ENCODE measurements at places on chromosomes 7 and 10.

DNA sequence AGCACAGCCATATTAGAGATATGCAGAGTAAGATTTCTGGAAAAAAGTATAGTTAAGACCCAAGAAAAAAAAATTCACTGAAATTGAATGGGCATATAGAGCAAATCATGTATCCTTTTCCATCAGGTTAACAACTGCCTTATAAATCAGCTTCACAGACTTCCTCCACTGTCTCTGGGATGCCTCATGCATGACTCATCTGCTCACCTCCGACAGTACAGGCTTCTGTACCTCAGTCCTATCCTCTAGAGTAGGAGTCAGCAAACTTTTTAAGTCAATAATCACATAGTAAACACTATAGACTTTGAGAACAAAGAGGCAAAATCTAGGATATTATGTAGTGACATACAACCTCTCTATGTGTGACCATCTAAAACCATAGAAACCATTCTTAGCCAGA is 211.6 kb upstream of the SP8 start:
- DNase-seq = no peak

- DNase-seq = no peak
Observed at GRCh38 chr10:86306628-86307278, 59.8 kb downstream of the GRID1 start.

GRCh38 chr7:96414931-96415292 is 93.0 kb upstream of the SLC25A13 start:
- no peak for DNase-seq

DNA sequence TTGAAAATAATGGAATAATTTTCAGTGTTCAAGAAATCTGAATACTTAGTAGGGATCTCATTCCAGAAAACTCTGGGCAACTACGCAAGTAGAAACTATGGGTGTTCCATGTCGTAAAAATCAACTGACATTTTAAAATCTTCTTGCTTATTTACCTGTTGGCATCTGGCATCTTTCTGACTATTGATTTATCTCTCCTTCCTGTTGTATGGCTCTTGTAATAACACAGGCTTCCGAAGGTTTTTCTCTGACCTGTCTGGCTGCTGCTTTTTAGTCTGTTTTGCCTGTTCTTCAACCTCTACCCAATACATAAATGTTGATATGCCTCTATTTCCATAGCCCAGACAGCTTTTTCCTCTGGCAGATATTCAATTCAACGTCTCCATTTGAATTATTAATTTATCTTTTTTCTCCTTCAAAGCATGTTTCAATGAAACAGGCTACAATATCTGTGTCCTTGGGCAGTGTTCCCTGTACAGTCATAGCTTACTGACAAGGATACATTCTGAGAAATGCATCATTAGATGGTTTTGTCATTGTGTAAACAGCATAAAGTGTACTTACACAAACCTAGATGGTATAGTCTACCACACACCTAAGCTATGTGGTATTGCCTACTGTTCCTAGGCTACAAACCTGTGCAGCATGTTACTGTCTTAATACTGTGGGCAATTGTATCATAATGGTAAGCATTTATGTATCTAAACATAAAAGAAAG is 105.9 kb upstream of the ETV1 start:
- no peak for DNase-seq

GRCh38 chr7:94741179-94741578 is 85.2 kb upstream of the SGCE start:
- no peak for DNase-seq

- no peak for DNase-seq
Observed at GRCh38 chr7:45328403-45328981, 170.9 kb downstream of the RAMP3 start.

- no peak for DNase-seq
Observed at GRCh38 chr7:64656489-64656888, 9.4 kb upstream of the ZNF107 start.

DNA sequence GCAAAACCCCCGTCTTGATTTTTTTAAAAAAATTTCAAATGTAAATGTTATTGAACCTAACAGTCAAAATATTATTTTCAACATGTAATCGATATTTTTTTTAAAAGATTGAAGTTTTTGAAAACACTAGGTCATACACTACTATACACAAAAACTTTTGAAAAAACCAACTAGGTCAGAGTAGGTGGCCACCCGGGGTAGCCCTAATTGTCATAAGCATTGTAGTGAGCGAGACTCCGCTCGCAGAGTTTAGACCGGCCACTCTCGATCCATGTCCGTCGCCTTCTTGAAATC is 417 bp downstream of the RFC2 start:
- DNase-seq = no peak

- no peak for DNase-seq
Observed at GRCh38 chr7:113338071-113338696, 219.8 kb upstream of the SMIM30 start.

- DNase-seq = no peak
Observed at GRCh38 chr10:111123883-111124282, 47.1 kb downstream of the ADRA2A start.

GRCh38 chr10:6014241-6014761 is 37.0 kb upstream of the IL15RA start:
- DNase-seq = peak; percentile 68

DNA sequence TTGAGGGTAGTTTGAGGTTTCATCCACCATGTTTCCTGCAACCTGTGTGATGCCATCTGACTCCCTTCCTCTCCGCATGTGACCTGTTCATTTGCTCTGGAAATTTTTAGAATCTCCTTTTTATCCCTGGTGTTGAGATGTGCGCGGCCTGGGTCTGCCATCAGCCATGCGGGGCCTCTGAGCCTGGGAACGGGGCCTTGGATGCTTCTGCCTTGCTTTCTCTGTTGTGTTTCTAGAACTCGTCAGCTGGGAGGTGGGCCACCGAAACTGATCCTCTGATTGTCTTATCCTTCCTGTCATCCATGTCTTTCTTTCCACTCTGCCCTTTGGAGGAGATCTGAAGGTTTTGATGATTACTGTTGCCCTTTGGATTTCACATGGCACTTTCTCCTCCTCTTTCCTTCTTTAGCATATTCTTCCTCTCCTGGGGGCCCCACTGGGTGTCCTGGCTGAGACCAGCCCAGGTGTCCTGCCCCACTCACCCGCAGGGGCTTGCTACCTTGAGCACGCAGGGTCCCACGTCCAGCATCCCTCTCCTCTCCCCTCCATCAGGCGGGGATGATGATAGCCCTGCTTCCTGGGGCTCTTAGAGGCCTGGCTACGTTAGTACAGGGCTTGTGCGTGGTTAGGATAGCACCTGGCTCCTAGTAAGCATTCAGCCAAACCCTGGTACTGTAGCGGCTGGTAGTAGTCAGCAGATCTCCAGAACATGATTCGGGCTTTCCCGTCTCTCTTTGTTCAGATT is 29.9 kb downstream of the PPP2R2D start:
- DNase-seq = no peak

DNA sequence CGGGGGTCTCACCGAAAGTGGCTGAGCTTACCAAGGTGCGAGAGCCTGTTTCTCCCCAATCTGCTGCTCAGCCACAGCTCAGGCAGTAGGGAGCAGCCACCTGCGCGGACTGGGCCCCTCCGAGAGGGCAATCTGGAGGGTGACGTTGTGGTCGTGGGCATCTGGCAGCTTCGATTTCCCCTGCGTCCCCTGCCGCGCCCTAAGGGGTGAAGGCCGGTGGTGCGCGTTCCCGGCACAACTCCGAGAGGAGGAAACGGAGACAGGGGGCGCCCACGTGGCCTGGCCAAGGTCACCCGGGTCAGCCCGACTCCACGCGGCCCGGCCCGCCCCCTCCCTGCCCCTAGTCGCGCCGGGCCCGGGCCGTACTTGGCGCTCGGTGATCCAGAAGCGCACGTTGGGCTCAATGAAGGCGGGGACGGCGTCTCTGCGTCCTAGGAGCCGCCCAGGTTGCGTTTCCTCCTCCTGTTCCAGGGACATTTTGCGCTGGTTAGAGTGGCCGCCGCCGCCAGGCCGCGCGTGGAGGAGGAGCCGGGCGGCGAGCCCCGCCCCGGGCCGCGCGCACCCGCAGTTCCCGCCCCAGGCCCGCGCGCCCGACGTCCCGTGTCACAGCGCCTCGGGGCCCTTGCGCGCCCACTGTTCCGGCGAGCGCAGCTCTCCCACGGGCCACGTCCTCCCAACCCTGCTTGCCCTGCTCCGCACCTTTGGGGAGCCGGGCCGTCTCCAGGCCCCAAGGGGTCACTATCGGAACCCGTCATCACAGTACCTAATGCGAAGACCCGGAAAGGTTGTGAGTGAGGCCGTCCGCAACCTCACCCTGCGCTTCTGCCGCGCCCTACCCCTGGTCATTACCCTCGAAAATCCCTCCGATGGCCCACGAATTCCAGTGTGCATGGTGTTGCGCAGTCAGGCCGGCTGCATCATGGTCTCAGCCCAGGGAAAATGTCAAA is at the start of gene SFXN4:
SFXN4 (minus strand) TSS at position 544 of the 947 bp plus-strand sequence; CDS start at position 477, 67 bp downstream.
- DNase-seq = peak; percentile 65

- peak; percentile 51 for DNase-seq
Observed at GRCh38 chr10:22321156-22321923, 441 bp downstream of the BMI1 start.

DNA sequence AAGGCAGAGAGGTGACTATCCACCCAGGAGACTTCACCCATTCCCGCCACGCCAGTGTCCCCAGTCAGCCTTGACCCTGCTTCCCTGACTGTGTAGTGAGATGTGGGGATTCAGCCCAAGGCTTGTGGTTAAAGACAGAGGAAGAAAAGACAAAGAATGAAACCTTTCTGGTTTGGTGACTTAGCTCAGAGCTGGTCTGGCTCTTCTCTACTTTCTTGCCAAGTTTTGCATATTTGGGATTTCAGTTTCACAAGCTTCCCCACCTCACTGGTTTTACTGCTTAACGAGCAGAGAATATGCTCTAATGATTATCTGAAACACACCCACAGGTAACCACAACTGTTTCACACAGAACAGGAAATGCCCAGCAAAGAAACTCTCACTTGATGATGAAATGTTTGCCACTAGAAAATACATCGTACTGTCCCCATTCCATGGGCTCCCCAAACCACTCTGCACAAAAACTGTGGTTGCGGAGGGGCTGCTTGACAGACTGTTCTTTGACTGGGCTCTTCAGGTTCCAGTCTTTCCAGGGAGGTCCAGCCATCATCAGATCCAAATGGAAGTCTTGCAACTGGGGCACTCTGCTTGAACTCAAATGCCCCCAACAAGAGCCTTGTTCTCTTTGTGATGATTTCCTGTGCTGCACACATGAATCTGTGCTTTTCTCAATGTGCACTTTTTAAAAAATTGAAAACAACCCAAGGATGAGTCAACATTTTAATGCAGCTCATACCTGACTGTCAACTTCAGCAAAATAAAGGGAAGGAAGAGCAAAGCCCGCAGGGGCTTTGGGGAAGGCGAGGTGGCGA is 95.5 kb downstream of the CTBP2 start:
- DNase-seq = no peak

DNA sequence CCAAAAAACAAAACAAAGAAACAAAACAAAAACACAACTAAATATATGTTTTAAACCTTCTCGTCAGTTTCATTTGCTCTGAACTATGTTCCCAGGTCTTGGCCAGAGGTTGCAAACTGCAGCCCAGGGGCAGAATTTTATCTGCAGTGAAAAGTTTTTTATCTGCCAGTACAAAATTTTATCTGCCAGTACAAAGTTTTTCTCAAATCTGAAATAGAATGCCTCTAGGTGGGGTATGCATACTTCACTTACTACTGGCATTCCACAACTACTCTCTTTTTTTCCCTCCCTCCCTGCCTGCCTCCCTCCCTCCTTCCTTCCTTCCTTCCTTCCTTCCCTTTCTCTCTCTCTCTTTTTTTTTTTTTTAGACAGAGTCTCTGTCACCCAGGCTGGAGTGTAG is 9.4 kb upstream of the CLDN3 start:
- no peak for DNase-seq

- no peak for DNase-seq
Observed at GRCh38 chr10:77675347-77675746, 37.7 kb upstream of the KCNMA1 start.

- DNase-seq = no peak
Observed at GRCh38 chr10:30639946-30640786, 10.6 kb upstream of the LYZL2 start.

DNA sequence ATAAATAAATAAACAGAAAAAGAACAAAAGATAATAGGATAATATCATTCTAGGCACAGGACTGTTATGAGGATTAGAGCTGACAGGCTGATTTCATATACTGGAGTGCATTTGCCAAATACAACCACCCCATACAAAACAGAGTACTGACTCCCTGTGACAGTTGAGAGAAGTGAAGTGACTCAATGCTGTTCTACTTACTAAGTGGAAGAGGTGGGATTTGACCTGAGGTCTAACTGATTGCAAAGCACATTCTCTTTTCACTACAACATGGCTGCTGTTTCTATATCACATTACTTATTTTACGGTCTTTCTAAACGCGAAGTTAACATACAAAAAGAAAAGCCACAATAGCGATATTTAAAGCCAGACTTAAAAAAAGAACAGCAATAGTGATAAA is 51.4 kb downstream of the ITGB1 start:
- no peak for DNase-seq

DNA sequence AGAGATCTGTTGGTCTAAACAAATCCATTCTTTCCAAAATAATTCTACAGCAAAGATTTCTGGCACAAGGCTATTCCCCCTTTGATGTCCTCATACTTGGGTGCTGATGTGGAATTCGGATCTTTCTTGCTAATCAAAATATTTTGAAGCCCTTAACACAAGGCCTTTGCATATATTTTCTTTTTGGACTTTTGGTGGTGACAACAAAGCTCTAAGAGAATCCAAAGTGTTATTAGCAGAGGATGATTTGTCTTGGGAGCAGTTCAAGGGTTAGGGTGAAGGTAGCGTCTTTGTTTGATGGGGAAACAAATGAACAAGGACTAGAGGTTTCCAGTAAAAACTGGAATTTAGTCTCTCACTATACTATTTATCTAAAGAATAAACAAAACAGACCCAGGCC is 197.9 kb downstream of the CDCA7L start:
- no peak for DNase-seq

GRCh38 chr7:149196151-149196704 is 882 bp downstream of the ZNF282 start:
- DNase-seq = no peak

DNA sequence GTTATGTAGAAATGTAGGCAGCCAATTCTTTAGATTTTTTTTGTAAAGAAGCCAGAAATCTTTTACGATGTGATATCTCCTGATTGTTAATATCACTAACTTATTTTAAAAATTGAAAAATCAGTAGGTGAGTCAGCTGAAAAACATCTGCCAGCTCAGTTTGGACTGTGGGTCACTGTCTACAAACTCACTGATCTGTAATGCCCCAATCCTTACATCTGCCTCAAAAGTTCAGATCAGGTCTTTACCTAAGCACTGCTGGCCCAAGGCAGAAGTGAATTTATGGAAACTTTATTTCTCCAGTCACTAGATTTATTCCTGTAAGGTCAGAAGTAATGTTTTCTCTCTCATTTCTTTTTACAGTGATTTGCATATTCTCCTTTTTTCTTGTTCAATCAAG is 31.0 kb upstream of the FAM13C start:
- no peak for DNase-seq

GRCh38 chr10:49520122-49520775 is 18.7 kb downstream of the ERCC6 start:
- no peak for DNase-seq

GRCh38 chr10:13787015-13787421 is 200.3 kb downstream of the PRPF18 start:
- DNase-seq = peak; percentile 79

DNA sequence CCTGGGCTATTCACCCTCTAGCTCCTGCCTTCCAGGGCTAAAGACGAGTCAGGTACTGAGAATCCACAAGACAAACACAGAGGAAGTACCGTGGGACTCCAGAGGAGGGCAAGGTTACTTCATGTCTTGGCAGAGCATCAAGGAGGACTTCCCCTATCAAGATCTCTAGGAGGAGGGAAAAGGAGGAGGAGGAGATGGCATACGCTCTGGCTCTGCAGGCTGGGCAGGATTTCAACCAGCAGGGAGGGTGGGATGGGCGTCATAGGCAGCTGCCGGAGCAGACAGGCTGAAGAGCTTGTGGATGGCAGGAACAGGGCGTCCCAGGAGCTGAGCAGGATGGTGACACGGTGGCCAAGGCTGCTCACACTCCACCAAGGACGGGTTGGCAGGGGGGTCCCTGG is 21.3 kb downstream of the MDH2 start:
- no peak for DNase-seq

Measured in T-helper 22 cell (primary cell).